ENCODE measurements at places on chromosomes 4 and X.

DNA sequence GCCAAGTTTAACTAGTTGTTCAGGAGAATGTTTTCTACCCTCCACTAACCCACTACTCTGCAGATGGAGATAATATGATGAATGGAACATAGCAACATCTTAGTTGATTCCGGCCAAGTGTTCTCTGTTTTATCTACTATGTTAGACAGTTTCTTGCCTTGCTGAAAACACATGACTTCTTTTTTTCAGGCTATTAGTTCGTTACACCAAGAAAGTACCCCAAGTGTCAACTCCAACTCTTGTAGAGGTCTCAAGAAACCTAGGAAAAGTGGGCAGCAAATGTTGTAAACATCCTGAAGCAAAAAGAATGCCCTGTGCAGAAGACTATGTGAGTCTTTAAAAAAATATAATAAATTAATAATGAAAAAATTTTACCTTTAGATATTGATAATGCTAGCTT, 13.3 kb downstream of the ALB start:
- no peak for DNase-seq

DNA sequence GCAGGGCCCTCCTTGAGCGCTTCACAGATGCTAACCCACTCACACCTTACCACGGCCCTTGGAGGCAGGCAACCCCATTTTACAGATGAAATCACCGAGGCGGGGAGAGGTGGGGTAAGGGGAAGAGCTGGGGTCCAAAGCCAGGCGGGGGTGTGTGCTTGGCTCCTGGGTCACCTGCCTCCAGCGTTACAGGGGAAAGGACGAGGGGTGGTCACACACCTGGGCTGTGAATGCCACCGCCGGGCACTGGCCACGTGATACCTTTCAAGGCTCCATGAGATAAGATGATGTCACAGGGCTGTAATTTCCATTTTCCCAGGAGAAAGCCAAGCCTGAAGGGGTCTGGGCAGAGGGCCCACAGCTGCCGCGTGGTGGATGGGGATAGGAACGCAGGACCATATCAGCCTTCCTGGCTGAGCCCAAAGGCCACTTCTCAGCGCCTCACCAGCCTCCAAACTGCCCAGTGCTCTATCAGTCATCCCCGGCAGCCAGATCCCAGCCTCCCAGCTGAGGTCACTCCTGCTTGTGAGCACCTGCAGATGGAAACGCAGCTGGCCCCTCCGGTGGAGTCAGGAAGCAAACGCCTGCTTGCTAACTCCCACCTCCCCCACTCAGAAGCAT, 62.4 kb upstream of the CRMP1 start:
- no peak for DNase-seq

- peak; percentile 65 for DNase-seq
Observed at GRCh38 chr4:145436796-145437195, 44.9 kb upstream of the SMAD1 start.

GRCh38 chr4:157075401-157075800, 549 bp upstream of the GLRB start:
- DNase-seq, result no peak

DNA sequence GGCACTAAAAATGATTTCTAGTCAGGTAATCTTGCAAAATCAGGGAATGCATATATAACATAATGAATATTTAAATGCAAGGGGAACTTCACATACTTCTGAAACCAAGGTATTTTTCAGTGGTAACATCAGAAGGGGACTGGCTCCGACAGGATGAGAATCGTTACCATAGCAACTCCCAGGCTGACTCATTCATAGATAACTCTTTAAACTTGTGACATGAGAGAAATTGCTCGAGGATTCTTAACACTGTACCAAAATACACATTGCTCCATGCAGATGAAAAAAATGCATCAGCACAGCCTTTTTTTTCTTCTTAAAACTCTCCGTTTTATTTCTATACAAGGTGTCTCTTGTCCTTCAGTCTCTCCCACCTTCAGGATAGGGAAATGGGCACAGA, 114.3 kb downstream of the GABRB1 start:
- DNase-seq, result peak; percentile 61

DNA sequence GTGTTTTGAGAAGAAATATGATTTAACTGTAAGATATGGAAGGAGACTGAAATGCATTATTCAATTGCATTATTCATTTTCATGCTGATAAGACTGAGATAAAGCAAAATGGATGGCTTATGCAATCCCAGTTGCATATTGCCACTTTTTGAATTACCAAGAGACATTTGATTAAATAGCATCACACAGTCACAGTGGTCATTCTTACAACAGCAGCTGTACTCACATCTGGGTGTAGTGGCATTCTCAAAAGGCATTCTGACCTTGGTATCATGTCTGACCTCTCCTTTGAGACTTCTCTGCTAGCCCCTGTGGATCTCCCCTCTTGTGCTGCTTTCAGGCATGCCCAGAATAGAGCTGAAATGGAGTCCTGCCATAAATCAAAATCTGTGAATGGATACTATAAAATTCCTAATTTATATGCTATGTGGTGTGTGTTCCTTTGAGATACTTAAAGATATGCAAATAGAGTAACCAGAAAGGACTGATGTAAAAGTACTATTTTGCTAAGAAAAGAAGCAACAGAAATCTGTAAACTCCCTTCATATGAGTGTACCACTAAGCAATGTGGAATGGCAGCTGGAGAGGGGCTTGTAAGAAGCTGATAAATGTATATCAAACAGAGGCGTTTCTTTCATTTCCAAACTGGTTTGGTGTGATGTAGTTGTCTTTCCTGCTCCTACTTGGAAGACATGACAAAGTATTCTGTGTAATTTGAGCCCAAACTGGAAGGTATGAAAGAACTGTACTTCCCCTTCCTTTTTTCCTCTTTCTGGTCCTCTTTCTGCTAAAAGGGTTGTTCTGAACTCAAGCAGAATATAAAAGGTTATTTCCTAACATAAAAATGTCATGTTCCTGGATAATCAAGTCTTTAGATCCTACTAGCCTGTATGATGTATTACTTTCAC, 25.4 kb upstream of the METAP1 start:
- peak; percentile 8 for DNase-seq

- no peak for DNase-seq
Observed at GRCh38 chr4:166902941-166903340, 331.4 kb downstream of the SPOCK3 start.

DNA sequence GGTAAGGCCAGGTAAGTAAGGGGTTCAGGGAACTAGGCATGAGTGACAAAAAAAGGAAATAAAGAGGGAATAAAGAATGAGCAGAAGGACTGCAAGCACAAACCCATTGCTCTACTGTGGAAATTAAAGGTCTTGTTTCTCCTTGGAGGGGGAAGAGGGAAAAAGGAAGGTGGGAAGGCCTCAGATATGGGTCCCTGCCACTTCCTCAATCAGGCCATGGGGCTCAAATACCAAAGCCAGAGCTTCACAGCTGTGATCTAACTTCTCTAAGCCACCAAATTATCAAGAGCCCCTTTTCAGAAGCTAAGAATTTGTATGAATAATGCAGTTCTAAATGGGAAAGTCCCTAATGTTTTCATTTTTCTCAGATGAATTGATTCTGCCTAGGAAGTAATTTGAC, 4.7 kb downstream of the USP51 start:
- DNase-seq, result no peak

- DNase-seq, result peak; percentile 27
Observed at GRCh38 chrX:103722505-103722904, 11.8 kb downstream of the TMEM31 start.

DNA sequence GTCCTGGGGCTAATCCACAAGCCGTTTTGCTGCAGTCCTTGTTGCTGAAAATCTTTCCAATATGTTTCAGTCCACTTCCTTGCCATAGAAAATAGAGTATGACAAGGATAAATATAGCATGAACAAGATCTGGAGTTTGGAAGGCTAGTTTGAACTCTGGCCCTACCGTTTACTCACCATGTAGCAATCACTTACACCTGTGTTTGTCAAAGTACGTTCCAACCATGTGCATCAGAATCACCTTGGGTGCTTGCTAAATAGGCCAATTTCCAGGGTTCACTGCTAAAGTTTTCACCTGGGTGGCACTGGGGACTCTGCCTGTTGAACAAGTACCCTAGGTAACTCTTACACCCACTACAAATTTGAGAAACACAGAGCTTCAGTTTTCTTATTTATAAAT, 188.9 kb downstream of the ENOX2 start:
- DNase-seq, result no peak

DNA sequence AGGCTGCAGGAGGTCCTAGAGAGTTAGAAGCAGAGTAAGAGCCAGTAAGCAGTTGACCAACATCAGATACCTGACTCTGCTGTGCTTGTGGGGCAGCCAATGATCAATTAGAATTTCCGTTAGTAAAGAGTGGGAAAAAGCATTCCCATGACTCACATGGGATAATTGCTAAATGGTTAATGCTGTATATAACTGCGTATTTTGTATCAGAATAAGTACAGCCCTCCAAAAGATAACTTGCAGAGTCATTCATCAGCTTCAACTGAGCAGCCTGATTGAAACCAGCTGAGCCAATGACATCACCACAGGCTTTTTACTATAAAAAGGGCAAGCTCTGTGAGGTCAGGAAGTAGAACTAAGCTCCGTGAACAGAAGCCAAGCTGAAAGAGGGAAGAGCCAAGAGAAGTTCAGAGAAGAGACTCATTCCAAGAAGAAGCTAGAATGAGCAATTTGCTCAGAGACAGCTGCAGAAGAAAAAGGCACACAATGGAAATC, 67.9 kb downstream of the PPP3CA start:
- peak; percentile 97 for DNase-seq

- peak; percentile 42 for DNase-seq
Observed at GRCh38 chr4:153731239-153731638, 28.6 kb downstream of the RNF175 start.

DNA sequence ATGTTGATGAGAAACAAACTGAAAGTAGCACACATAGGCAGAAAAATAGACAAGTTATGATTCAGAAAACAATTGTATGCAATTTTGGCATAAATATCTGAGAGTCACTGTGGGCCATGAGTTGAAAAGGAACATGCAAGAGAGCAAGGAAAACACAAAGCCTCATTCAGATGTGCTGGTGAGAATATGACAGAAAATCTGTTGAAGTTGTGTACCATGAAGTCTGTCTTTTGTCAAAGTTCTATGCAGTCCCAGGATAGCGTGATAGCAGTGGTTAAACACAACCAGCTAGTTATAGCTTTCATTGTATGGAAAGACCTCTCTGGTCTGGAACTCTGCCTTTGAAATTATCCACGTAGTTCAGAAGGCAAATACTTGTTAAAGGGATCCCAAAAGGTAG, 53.0 kb downstream of the TMEM154 start:
- no peak for DNase-seq

GRCh38 chrX:36480441-36480990, 527.6 kb upstream of the FAM47C start:
- DNase-seq, result no peak

- peak; percentile 83 for DNase-seq
Observed at GRCh38 chr4:87375719-87376291, 15.2 kb downstream of the HSD17B11 start.

DNA sequence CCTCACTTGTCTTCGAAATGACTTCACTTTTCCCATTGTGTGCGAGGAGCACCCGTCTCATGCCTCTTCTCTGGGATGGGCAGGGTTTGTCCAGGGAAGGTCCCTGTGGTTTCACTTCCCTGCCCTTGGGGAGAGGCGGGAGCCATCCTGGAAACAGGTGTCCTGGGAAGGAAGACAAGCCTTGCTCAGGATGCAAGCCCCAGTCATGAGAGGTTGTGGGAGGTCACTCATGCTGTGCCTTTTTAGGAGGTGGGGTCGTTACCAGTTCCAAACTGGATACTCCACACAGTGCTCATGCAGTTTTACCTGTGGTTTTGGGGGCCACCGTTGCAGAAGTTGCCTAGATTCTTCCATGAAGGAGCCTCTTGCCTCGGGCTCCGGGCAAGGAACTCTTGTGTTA, 3.8 kb downstream of the RGS12 start:
- no peak for DNase-seq

GRCh38 chr4:121819216-121819965, 4.3 kb downstream of the CCNA2 start:
- no peak for DNase-seq

DNA sequence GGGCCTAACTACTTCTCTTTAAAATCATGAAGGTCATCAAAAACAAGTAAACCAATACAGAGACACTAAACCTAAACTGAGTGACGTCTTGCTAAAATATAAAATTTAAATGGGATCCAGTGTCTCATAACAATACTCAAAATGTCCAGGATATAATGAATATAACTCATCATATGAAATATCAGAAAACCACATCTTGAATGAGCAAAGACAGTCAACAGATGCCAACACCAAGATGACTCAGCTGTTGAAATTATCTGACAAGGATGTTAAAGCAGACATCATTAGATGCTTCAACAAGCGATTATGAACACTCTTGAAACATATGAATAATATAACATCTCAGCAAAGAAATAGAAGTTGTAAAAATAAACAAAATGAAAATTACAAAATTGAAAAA, 8.3 kb downstream of the NAP1L2 start:
- no peak for DNase-seq

GRCh38 chr4:6017800-6018199, 431 bp downstream of the C4orf50 start:
- no peak for DNase-seq

All from umbilical cord (tissue), 2 donors.